ENCODE measurements at places on chromosomes 4 and X. TPM values are rescaled to one million over a fixed set of nuclear protein-coding genes. Genes with fewer than 3 reads are reported as not detected.

- H3K4me3 ChIP-seq, result no peak overlapping the region
- DNase-seq, result no peak
- no peaks in the 10 kb centered on the region for H3K36me3 ChIP-seq
- H3K27ac ChIP-seq, result no peak overlapping the region
These were observed 88.4 kb upstream of the TET2 start for GRCh38 chr4:105058177-105058812.

The PPEF1 gene
- 2.0 TPM for total RNA-seq

DNA sequence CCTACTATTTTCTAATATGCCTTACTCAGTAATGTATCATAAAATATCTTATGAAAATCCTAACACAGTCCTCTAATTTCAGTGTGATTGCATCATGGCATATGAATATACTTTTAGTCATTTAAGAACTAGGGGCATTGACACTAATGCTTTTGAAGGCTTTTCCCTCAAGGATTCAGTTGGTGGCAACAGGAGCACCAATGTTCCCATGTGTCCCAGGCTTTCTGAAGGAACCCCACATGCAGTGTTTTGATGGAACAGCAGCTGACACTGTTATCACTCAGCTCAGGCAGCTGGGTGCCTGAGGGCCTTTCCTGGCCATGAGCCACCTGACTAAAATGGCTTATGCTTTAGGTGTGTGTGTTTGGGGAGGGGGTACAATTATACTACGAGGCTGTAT is 348.3 kb downstream of the ARHGAP24 start:
- no peak overlapping the region for H3K27ac ChIP-seq
- peaks cover 7% of the 10 kb centered on the region for H3K4me1 ChIP-seq
- no peaks in the 10 kb centered on the region for H3K27me3 ChIP-seq
- H3K4me3 ChIP-seq, result no peak overlapping the region

DNA sequence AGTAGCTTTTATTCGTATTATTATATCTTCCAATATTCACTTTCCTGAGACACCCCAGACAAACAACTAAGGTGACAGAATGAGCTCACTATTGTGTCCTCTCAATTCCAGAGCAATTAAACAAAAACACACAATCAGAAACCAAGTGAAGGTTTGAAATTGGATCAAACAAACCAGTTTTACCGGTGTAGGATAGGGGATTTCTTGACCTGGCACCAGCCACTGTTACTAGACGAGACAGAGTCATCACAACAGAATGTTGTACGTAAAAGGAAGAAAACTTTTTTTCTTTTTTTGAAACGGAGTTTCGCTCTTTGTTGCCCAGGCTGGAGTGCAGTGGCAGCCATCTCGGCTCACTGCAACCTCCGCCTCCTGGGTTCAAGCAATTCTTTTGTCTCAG is 43.7 kb downstream of the LDOC1 start:
- H3K4me3 ChIP-seq, result no peak overlapping the region
- H3K4me1 ChIP-seq, result no peaks in the 10 kb centered on the region
- DNase-seq, result no peak
- no peaks in the 10 kb centered on the region for H3K36me3 ChIP-seq

DNA sequence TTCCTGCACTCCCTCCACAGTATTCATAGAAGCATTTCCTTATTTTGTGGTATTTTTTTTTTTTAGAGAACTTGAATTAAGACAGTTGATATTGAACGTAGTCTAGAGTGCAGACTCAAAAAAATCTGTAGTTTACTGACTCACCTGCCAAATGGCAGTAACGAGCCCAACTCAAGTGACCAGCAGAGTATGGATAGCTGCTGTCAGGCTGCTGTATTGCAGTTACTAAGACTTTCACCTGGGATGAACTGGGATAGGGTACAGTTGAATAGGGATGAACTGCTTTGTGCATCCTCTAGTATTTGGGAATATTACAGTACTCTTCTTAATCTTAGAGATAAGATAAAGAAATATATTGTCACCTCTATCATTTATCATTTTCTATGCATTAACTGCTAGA is 7.0 kb upstream of the SLC7A11 start:
- no peak for DNase-seq
- no peak overlapping the region for H3K27ac ChIP-seq
- no peak overlapping the region for H3K4me3 ChIP-seq

GRCh38 chr4:73676861-73677323 is 56.7 kb upstream of the RASSF6 start:
- DNase-seq, result no peak
- H3K4me1 ChIP-seq, result peaks cover 1% of the 10 kb centered on the region
- H3K27ac ChIP-seq, result no peak overlapping the region
- H3K4me3 ChIP-seq, result no peak overlapping the region

The PDCL2 gene
- total RNA-seq, result not detected

- H3K4me3 ChIP-seq, result no peak overlapping the region
- peaks cover 9% of the 10 kb centered on the region for H3K4me1 ChIP-seq
- no peaks in the 10 kb centered on the region for H3K27me3 ChIP-seq
- no peaks in the 10 kb centered on the region for H3K36me3 ChIP-seq
- DNase-seq, result no peak
These were observed 2.7 kb upstream of the PDGFC start for GRCh38 chr4:156974264-156974663.

The LRIT3 gene
- total RNA-seq, result 0.24 TPM

The UGT2A1 gene
- not detected for total RNA-seq

- DNase-seq, result no peak
- no peaks in the 10 kb centered on the region for H3K36me3 ChIP-seq
- no peaks in the 10 kb centered on the region for H3K4me1 ChIP-seq
- H3K4me3 ChIP-seq, result no peak overlapping the region
These were observed 40.7 kb upstream of the CITED1 start for GRCh38 chrX:72346302-72346949.

The TSPAN5 gene
- total RNA-seq, result 52.8 TPM

DNA sequence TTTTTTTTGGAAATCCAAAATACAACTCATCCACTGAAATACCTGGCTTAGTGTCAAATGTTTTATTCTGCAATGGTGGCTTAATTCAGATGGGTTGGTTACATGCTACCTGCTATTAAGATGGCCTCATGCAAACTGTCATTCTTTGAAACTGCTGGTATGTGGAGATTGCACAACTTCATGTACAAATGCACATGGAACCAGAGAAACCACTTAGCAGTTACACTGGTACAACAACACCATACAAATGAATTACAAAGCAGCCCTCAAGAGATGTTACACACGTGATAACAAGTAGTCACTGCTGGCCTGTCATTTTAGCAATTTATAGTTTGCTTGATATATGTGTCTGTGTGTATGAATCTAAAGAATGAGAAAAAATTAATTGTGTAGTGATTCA is 84.6 kb upstream of the STS start:
- H3K36me3 ChIP-seq, result no peaks in the 10 kb centered on the region
- DNase-seq, result no peak
- no peaks in the 10 kb centered on the region for H3K27me3 ChIP-seq
- no peak overlapping the region for H3K27ac ChIP-seq

- H3K36me3 ChIP-seq, result no peaks in the 10 kb centered on the region
- no peaks in the 10 kb centered on the region for H3K27me3 ChIP-seq
- no peak overlapping the region for H3K4me3 ChIP-seq
These were observed 377.6 kb upstream of the GATB start for GRCh38 chr4:152138451-152138850.

The USP17L27 gene
- total RNA-seq, result not detected

DNA sequence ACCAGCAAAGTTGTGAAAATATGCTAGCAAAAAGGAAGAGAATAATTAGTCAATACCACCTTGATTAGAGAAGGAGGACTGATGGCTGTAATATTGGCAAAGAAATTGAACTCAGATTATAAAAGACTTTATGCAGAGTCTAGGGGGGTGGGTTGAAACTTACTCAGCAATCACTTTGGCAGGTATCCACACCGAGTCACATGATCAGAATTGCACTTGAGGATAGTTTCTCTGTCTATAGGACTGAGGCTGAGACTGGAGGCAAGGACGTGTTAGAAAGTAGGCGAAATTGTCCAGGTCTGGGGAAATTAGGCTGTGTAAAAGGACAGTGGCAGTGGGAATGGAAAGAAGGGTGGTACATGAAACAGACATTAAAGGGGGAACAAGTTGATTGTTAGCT is 284.4 kb downstream of the ARHGAP24 start:
- no peak for DNase-seq
- no peak overlapping the region for H3K4me3 ChIP-seq
- H3K27ac ChIP-seq, result no peak overlapping the region
- H3K27me3 ChIP-seq, result no peaks in the 10 kb centered on the region
- peaks cover 9% of the 10 kb centered on the region for H3K4me1 ChIP-seq
- no peaks in the 10 kb centered on the region for H3K36me3 ChIP-seq

DNA sequence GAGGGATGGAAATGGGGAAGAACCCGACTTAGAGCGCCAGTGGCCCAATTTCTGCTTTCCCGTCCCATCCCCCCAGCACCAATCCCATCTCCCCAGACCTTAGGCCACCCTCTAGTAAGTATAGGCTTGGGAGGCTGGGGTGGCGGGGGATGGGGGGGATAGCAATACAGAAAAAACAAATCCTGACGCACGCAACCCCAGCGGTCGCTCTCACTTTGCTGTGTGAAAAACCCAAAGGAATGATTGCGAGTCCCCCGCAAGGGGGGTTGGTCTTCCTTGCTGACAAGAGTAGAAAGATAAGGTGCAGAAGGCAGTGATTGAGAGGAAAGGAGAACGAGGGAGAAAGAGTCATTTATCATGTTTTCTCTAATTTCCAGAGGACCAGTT is 863 bp downstream of the CPE start:
- no peaks in the 10 kb centered on the region for H3K36me3 ChIP-seq
- peaks cover 2% of the 10 kb centered on the region for H3K4me1 ChIP-seq
- H3K27ac ChIP-seq, result peak overlapping the region; percentile 63
- peak overlapping the region; percentile 43 for H3K4me3 ChIP-seq

DNA sequence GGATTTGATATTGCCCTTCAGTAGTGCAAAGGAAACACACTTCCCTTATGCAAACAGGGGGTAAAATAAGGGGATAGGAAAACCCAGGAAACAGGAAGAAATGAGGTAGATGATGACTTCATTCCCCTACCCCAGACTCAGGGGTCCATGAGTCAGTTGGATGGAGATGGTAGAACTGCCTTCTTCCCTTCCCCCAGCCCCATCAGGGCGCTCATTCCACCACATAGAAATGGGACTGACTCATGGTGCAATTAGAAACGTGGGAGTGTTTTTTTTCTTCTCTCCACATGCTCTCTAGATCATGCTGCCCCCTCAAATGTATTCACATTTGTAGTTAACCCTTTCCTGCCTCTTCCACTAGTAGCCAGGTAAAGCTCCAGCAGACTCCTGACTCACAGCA is 23.1 kb upstream of the ARMCX2 start:
- H3K4me3 ChIP-seq, result no peak overlapping the region
- no peaks in the 10 kb centered on the region for H3K27me3 ChIP-seq
- no peak overlapping the region for H3K27ac ChIP-seq
- H3K4me1 ChIP-seq, result no peaks in the 10 kb centered on the region

The PCDH7 gene
- 3.7 TPM for total RNA-seq

The SPARCL1 gene
- 116 TPM for total RNA-seq

DNA sequence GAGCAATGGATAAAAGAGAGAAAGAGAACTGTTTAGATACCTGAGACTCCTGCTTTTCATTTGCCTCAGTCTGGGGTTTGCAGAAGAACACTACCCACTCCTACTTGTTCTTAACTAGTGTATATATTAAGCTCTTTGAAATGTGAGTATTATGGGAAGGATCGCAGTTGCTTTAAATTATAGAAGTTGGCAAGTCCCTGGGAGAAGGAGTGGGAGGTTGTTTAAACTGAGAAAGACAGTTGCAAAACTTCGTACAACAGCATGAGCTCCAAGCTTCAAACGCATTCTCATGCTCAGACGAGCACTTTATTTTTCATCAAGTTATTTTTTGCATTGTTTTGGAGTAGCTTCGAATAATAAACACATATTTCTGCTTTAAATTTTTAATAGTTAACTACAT is 88.1 kb upstream of the C1QTNF7 start:
- peak overlapping the region; percentile 24 for H3K4me3 ChIP-seq
- peaks cover 15% of the 10 kb centered on the region for H3K4me1 ChIP-seq
- no peaks in the 10 kb centered on the region for H3K27me3 ChIP-seq
- H3K27ac ChIP-seq, result no peak overlapping the region
- no peak for DNase-seq
- H3K36me3 ChIP-seq, result no peaks in the 10 kb centered on the region

The IL2RG gene
- total RNA-seq, result 1.6 TPM

- no peak overlapping the region for H3K27ac ChIP-seq
- H3K36me3 ChIP-seq, result no peaks in the 10 kb centered on the region
- no peaks in the 10 kb centered on the region for H3K27me3 ChIP-seq
- no peak for DNase-seq
- H3K4me1 ChIP-seq, result peaks cover 3% of the 10 kb centered on the region
- no peak overlapping the region for H3K4me3 ChIP-seq
These were observed 66.9 kb downstream of the PRSS12 start for GRCh38 chr4:118285931-118286330.

GRCh38 chr4:151672996-151673395 is 87.8 kb downstream of the GATB start:
- H3K36me3 ChIP-seq, result no peaks in the 10 kb centered on the region
- H3K4me1 ChIP-seq, result peaks cover 5% of the 10 kb centered on the region
- no peak overlapping the region for H3K4me3 ChIP-seq
- no peak overlapping the region for H3K27ac ChIP-seq

- no peak for DNase-seq
- H3K36me3 ChIP-seq, result no peaks in the 10 kb centered on the region
- no peak overlapping the region for H3K27ac ChIP-seq
- no peaks in the 10 kb centered on the region for H3K27me3 ChIP-seq
- no peak overlapping the region for H3K4me3 ChIP-seq
These were observed 249.7 kb downstream of the NR3C2 start for GRCh38 chr4:148192526-148192925.

DNA sequence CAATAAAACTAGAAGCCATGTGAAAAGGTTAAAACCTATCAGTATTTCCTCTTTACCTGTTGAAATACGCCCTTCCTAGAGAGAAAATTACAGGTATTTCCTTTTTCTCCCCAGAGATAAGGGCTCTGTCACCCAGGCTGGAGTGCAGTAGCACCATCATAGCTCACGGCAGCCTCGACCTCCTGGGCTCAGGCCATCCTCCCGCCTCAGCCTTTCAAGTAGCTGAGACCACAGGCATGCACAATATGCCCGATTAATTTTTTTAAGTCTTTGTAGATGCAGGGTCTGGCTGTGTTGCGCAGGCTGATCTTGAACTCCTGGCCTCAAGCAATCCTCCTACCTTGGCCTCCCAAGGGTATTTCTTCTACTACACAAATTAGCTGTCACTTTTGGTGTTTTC is 154.4 kb downstream of the HNRNPD start:
- H3K27ac ChIP-seq, result no peak overlapping the region
- H3K27me3 ChIP-seq, result no peaks in the 10 kb centered on the region
- H3K4me1 ChIP-seq, result no peaks in the 10 kb centered on the region
- H3K4me3 ChIP-seq, result no peak overlapping the region
- H3K36me3 ChIP-seq, result no peaks in the 10 kb centered on the region

GRCh38 chr4:127634181-127634580 is 1.4 kb downstream of the INTU start:
- no peak for DNase-seq
- H3K27me3 ChIP-seq, result no peaks in the 10 kb centered on the region
- no peak overlapping the region for H3K27ac ChIP-seq
- H3K36me3 ChIP-seq, result no peaks in the 10 kb centered on the region

Measured in ovary (tissue), 10 donors.